ENCODE measurements at places on chromosomes 4 and X.

GRCh38 chrX:24526616-24527015 lies 61.5 kb downstream of the PDK3 start:
- DNase-seq: no peak

- no peak for DNase-seq
Observed at GRCh38 chr4:99722725-99723124, 65.1 kb upstream of the C4orf54 start.

GRCh38 chr4:15901007-15901406 lies 37.5 kb downstream of the FGFBP1 start:
- DNase-seq: no peak

DNA sequence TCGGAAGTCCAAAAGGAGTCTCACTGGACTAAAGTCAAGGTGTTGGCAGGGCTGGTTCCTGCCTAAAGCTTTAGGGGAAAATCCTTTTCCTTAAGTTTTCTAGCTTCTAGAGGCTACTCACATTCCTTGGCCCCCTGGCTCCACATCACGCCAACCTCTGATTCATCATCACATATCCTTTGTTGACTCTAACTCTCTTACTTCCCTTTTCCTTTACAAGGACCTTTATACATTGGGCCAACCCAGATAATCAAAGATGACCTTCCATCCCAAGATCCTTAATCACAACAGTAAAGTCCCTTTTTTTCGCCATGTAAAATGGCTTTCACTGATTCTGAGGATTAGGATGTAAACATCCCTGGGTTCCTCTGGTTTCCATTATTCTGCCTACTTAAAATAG lies 146.4 kb upstream of the DCAF8L1 start:
- DNase-seq: no peak

DNA sequence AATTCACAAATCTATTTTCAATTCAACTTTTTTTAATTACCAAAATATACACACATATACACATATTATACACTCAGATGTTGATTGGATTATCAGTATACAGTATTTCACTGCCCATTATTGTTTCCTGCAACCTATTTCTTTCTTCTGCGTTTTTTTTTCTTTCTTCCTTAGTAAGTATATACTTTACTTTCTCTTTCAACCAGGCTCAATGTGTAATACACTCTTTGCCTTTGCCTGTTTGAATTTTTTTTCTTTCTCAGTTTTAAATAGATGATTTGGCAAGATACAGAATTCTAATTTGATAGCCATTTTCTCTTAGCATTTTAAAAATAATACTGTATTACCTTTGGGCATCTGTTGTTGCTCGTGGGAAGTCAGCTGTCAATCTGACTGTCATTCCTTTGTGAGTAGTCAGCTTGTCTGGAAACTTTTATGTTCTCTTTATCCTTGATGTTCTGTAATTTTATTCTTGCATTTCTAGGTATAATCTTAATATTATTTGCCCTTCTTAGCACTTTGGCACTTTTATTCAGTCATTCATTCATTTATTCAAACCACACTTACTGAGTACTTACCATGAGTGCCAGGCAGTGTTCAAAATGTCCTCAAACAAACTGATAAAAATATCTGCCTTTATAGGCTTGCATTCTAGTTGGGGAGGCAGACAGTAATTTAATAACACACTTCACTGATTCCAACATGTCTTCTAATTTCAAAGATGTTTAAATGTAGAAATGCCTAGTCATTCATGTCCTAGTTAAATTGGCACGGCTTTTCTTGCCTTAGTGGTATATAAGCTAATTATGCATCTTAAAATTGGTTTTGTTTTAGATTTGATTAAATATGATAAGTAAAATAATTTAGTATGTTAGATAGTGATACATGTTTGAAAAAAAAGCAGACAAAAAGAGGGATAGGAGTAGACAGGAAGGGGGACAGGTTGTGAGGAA lies 3.7 kb downstream of the USP38 start:
- DNase-seq: no peak

DNA sequence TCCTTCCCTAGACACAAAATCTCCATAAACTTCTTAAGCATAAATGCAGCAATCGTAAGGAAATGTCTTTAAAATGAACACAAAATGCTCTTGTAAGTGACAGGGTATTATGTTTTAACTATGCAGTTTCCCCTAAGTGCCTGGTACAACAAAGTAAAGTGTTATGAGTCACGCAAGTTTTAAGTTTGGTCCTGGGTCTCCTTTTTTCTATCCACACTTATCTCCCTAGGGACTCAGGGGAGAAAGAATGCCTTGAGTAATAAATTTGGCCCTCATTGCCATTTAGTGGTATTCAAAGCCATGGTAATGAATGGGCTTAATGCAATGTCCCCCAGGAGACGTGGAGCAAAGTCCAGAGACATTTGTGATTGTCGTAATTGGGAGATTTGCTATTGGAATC lies 149.1 kb downstream of the MAGEB17 start:
- DNase-seq: no peak

GRCh38 chrX:44568196-44568595 lies 25.5 kb upstream of the FUNDC1 start:
- no peak for DNase-seq

DNA sequence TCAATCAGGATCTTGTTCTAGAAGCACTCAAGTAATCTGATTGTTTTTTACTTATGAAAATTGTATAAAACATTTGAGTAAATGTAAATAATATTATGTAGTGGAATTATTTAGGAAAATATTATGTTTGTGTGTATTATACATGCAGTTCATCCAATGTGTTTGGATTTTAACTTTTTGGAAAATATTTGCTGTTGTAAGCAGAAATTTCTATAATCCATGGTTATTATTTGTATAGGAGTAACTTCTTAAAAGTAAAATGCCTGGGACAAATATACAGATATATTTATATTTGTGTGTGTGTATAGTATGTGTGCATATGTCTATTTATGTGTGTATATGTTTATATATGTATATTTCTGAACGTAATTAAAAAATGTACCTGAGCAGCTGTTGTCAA lies 1394.6 kb upstream of the AGA start:
- no peak for DNase-seq

DNA sequence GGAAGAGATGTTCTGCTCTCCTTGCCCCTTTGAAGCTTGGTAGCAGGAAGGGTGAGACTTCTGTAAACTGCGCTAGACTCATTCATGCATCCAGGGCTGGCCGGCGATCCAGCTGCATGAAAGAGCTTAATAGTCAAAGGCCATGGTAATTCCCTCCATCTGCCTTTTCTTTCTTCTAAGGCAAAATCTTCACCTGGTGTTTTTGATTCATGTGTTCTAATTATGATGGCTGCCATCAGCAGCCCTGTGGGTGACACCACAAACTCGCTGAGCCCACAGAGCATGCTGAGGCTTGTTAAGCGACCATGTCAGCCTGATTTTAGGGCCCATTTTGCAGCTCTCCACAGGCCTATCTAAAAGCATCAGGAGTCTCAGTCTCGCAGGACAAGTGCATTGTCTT lies 450.1 kb upstream of the TENM3 start:
- no peak for DNase-seq

DNA sequence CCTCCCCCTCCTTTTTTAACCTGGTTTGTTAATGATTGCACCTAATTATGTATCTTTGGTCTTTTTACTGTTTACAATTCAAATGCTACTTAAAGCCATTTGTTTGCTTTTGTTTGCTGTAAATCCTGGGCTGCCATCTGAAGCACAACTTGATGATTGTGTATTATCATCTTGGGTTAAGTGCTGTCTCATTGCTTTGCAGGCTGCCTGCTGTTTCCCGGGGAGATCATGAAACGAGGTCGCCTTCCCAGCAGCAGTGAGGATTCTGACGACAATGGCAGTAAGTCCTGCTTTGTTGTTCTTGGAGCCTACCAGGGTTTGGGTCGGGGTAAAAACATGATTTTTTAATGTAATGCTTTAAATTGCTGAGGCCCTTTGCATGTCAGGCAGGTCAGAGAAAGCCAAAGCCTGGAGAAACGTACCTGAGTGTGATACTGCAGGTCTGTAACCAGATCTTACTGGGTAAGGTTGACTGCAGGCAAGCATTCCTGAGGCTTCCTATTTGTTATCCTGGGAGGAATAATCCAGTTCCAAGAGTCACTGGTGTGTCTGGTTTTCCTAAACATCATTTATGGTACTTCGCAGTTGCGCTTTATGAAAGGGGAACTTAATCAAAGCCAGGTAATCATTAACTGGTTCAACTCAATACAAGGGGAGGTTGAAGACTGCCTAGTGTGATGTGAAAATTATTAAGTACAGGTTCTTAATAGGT lies 22.2 kb downstream of the JADE1 start:
- no peak for DNase-seq

- no peak for DNase-seq
Observed at GRCh38 chr4:14072506-14072905, 445.0 kb upstream of the BOD1L1 start.

DNA sequence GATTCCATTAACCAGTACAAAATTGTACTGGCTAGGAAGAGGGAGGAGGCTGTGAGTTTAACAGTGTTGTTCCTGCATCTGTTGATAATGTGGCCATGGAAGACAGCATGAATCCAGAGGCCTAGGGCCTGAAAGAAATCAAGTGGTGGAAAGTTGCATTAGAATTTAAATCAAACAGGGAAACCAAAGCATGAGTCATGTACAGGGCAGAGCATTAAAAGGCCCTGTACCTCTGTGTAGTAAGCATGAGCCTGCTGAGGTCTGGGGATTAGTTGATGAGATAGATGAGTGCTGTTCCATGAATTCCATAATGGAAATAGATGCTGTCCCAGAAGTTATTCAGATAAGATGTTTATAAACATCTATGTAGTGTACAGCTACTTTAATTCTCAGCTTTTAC lies 58.3 kb downstream of the MID1IP1 start:
- no peak for DNase-seq

- DNase-seq: no peak
Observed at GRCh38 chr4:92215476-92215875, 88.3 kb upstream of the GRID2 start.

GRCh38 chr4:186700746-186701145 lies 22.9 kb downstream of the FAT1 start:
- DNase-seq: no peak

DNA sequence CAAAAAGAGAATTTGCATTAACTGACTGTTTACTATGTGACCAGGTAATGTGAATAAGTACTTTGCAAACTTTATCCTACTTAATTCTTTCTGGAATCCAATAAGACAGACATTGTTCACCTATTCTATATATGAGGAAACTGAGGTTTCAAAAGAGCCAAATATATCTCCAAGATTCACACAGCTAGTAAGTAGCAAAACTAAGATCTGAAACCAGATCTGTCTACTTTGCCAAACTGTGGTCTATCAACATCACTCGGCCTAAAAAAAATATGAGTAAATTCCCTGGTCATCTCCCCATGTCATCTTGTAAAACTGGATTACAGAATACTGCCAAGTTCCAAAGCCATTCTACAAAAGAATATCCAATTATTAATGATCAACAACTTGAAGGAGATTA lies 52.8 kb downstream of the ANAPC10 start:
- DNase-seq: no peak

GRCh38 chr4:176959980-176960379 lies 167.3 kb upstream of the VEGFC start:
- no peak for DNase-seq

DNA sequence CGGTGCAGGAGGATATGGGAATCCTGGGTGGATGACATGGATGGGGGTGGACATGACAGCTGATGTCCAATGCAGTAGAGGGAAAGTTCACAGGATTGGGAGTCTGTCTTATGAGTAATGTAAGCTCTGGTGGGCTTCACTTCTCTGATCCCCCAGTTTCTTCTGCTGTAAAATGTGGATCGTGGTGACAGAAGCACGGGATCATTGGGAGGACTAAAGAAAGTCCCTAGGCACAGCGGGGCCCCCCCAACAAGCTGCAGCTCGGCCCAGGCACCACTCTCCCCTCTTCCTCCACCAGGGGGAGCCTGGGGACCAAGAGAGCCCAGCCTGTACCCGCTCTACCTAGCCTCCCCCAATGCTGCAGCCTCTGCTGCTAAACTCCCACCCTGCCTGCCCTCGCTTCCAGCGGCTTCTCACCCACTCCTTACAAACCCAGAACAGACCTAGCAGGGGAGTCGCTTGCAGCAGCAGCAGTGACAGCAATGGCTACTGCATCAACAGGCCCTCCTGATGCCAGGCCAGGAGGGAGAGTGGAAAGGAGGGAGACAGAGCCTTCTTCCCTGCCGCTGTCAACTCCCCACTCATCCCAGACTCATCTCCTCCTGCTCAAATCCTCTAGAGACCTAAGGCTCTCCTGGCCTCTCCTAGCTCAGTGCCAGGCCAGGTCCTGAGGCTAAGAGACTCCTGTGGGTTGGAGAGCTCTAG lies 36.1 kb upstream of the IQSEC2 start:
- DNase-seq: peak; percentile 66

DNA sequence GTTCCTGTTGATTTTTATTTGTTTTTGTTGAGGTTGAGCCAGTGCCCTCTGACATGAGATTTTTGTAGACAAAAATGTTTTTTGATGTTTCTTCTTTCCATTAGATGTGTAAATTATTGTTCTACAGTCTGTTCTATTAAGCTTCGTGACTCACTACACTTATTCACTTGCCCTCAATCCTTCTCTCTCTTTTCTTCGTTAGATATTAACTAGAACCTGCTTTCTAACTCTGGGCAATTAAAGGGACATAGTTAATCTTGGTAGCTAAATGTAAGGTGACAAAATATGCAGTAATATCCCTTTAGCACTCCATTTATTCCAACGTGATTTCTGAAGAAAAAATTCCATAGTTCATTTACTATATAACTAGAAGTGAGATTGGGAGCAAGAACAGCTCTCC lies 333.9 kb downstream of the PDHA2 start:
- DNase-seq: no peak

GRCh38 chr4:94453391-94453963 lies 1.7 kb downstream of the PDLIM5 start:
- DNase-seq: no peak

DNA sequence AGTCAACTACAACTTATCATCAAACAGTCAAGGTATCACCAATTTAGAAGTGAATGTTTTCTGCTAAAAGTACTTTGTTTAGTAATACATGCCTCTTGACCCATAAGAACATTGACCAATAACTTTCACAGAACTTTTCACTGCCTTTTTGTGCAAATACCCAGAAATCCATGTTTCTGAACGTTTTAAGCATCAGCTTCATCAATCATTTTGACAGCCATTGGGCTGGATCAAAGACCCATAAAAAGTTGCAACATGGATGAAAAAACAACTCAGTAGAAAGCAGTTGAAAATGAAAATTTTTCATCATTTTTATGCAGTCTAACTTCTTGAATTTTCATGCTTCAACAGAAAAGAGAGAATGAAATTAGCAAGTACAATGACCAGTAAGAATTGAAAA lies 466.7 kb downstream of the TRAM1L1 start:
- no peak for DNase-seq

DNA sequence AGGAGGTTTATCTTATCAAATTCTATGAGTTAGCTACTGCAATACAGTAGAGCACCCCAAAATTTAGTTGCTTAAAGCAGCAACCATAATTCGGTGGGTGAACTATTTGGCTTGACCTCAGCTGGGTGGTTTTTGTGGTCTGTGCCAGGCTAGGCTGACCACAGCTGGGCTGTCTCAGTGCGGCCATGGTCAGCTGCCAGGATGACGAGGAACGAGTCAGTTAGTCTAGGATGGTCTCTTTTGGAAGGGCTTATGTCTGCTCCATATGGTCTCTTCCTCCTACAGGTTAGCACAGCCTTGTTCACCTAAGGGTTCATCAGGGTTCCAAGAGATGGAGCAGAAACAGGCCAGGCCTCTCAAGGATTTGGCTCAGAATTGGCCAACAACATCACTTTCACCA lies 210.4 kb downstream of the PALLD start:
- no peak for DNase-seq

Measured in CD4-positive, alpha-beta T cell treated with Interleukin-15 for 1 hour (primary cell).